ENCODE measurements at places on chromosomes 6 and 20.

- DNase-seq = no peak
Measured at GRCh38 chr6:131070061-131070460, 7.0 kb upstream of the EPB41L2 start.

- DNase-seq = no peak
Measured at GRCh38 chr6:83273596-83273995, 80.4 kb downstream of the RWDD2A start.

DNA sequence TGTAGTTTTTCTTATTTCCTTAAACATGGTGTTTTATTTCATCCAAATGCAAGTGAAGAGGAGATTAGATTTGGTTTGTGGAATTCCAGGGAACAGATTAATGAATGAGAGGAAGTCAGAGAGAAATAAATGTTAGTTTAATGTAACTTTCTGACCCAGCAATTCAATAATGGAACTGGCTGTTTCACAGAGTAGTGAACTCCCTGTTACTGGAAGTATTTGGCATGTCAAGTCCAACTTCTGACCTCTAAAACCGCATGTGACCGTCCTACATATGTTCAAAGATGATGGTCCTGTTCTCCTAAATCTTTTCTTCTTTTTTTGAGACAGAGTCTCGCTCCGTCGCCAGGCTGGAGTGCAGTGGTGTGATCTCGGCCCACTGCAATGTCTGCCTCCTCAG is 18.7 kb downstream of the PROCR start:
- no peak for DNase-seq

- DNase-seq = no peak
Measured at GRCh38 chr6:25852756-25853155, 20.9 kb upstream of the SLC17A1 start.

GRCh38 chr6:99344289-99344688 is 5.2 kb downstream of the FAXC start:
- DNase-seq = no peak

DNA sequence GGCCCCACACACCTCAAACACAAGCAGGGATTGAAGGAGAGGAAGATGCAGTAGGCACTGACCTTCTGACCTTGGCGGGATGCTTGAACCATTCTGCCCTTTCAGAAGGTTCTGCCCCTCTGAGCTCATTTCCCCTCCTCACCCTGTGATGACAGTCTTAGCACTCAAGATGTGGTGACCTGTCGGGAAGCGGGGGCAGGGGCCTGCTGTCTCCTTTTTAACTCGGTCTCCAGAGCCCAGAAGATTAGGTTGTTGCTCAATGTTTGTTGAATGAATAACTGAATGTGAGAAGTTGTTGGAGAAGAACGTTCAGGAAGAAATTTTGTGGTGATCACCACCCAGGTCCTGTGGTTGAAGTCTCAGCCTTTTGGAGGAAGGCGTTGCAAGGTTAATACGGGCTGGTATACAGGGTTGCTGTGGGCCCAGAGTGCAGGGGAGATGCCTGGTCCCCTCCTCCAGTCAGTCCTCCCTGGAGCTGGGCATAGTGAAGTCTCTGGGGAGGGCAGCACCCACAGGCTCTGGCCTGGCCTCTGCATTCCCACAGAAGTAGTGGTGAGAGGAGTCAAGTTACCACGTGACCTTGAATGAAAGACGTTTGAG is 49.7 kb upstream of the FUCA2 start:
- no peak for DNase-seq
